ENCODE measurements at places on chromosomes 4 and X. TPM values are rescaled to one million over a fixed set of nuclear protein-coding genes. Genes with fewer than 3 reads are reported as not detected.

Gene FBXW7
- total RNA-seq = 84.1 TPM

Gene MAGEA4
- not detected for total RNA-seq

Gene FTSJ1
- 35.8 TPM for total RNA-seq

Gene BMX
- 0.14 TPM for total RNA-seq

Gene USP27X
- total RNA-seq = 1.8 TPM

Gene ERCC6L
- total RNA-seq = 0.28 TPM

Gene GEMIN8
- total RNA-seq = 21.2 TPM

Gene ACSL1
- total RNA-seq = 45.0 TPM

Gene RBMX2
- 37.5 TPM for total RNA-seq

Gene RIPPLY1
- not detected for total RNA-seq

Gene JAKMIP1
- total RNA-seq = not detected

Gene UGT2A2
- not detected for total RNA-seq

Gene NXF2
- total RNA-seq = not detected

Gene TMPRSS11A
- total RNA-seq = not detected

Gene PSAPL1
- not detected for total RNA-seq

Gene F8A3
- 0.55 TPM for total RNA-seq

Gene ING2
- total RNA-seq = 4.1 TPM

Gene GAB1
- 5.8 TPM for total RNA-seq

Gene USP17L30
- total RNA-seq = not detected
